ENCODE measurements at places on chromosomes 13 and 19. TPM values are rescaled to one million over a fixed set of nuclear protein-coding genes. Genes with fewer than 3 reads are reported as not detected.
A peak's percentile ranks its signal among the peaks of the same experiment; 100 is the strongest.

DNA sequence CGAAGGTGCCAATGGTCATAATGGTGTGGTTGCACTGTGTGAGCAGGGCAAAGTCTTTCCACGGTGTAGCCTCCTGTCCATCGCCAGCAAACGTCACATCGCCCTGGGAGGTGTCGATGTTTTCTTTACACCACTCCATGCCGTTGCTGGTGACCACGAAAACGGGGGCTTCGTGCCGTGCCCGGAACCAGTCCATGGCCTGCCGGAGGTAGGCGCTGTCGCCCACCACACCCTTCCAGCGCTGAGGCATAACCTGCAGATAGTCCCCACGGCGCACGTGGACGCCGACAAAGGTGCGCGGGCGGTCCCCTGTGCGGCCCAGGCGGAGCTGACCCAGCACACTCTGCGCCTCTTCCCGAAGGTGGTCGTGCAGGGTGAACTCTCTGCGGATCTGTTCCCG is 2.1 kb downstream of the FUT1 start:
- DNase-seq, result no peak

- DNase-seq, result no peak
Measured at GRCh38 chr13:66790861-66791260, 439.3 kb downstream of the PCDH9 start.

DNA sequence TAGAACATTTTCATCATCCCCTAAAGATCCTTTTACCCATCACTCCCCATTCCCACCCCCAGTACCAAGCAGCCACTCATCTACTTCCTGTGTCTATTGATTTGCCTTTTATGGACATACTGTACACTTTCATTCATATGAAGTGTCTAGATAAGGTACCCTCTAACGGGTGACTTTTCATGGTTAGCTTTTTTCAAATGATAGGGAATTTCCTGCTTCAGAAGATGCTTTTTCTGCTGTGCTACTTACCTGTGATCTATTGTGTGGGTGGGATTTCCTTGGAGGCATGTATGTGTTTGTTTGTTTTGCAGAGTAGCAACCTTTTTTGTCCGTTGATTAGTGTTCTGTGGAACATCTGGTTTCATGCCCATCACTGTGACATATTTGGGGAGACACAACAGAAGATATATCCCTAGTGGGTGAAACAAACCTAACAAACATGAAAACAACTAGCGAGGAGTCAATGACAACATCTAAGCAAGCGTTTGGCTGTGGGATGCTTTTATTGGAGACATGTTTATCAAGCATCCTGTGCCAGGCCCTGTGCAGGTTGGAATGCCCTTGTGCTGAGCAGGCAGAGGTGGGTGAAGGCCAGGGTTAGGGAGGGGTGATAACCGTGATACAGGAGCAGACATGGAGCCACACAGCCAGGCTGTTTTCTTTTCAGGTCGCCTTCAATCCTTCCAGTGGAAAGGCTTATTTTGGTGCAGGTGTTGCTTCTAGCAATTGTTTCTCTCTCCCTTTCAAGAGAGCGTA is 17.6 kb downstream of the SPINT2 start:
- DNase-seq, result no peak

GRCh38 chr13:42153199-42154113 is 105.0 kb downstream of the DGKH start:
- no peak for DNase-seq

DNA sequence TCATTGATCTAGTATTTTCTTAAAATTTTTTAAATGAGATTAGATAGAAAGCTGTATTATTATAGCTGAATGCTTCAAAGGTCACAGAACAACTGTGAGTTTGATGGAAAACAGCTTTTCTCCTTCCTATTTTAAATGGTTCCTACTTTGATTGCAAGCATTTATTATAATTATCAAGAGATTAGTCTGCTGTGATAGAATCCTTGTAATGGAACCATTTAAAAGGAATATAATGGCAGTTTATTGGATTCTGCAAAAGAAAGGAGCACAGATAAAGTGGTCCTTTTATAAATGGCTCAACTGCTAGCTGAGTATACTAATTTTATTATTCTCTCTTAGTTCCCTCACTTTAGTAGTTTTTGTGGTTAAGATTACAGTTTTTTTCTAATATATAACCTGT is 87.0 kb downstream of the MAB21L1 start:
- DNase-seq, result no peak

DNA sequence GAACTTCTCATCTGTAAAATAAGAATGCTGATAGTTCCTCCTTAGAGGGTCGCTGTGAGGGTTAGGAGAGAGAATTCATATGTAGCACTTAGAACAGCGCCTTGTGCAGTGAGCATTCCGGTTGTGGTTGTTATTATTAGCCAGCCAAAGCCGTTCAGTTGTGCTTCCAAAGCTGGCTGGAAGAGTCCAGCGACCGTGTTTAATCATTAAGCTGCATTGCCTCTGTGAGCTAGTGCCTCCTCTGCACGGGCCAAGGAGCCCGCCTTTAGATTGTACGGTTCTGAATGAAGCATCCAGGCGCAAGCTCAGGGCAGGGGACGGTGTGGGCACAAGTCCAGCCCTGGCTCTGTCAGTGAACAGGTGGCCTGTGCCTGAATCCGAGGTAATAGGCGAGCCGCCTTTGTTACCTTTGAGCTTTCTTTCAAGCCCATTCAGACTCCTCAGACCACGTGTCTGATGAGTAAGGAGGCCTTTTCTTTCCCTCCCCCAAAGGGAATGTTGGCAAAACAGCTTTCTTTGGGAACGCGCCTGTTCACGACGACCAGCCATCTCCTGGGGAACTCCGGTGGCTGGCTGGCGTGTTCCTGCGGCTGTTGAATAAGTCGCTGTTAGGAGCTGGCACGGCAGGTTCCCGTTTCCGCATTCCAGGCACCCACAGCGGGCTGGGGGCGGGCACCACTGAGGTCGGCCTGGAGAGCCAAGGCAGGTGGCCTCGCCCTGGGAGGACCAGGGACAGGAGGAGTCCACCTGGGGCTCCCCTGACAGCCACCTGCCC is 25.1 kb downstream of the SIPA1L3 start:
- peak; percentile 95 for DNase-seq

- DNase-seq, result no peak
Measured at GRCh38 chr13:50549221-50549942, 294.1 kb downstream of the DLEU7 start.

GRCh38 chr13:95714142-95714832 is 37.3 kb downstream of the DNAJC3 start:
- peak; percentile 99 for DNase-seq

GRCh38 chr19:3554254-3555083 is 2.9 kb downstream of the MFSD12 start:
- no peak for DNase-seq

GRCh38 chr19:46404753-46405468 is 8.5 kb downstream of the CCDC8 start:
- no peak for DNase-seq

GRCh38 chr13:99812625-99813024 is 158.9 kb downstream of the ZIC5 start:
- peak; percentile 3 for DNase-seq

- DNase-seq, result no peak
Measured at GRCh38 chr19:47209319-47210179, 21.4 kb downstream of the BBC3 start.

GRCh38 chr19:660793-661426 is 2.1 kb downstream of the RNF126 start:
- DNase-seq, result no peak

Gene ZNF331
- 6.8 TPM for total RNA-seq

Gene PLVAP
- not detected for total RNA-seq

Gene CAMSAP3
- 7.0 TPM for total RNA-seq

Gene PCDH9
- total RNA-seq, result 0.26 TPM

Gene SPRYD7
- total RNA-seq, result 5.0 TPM

Gene GJB6
- total RNA-seq, result 32.6 TPM
